ENCODE measurements at places on chromosomes 4 and X.
A peak's percentile ranks its signal among the peaks of the same experiment; 100 is the strongest.

- DNase-seq: no peak
Measured at GRCh38 chr4:148092316-148093014, 349.7 kb downstream of the NR3C2 start.

DNA sequence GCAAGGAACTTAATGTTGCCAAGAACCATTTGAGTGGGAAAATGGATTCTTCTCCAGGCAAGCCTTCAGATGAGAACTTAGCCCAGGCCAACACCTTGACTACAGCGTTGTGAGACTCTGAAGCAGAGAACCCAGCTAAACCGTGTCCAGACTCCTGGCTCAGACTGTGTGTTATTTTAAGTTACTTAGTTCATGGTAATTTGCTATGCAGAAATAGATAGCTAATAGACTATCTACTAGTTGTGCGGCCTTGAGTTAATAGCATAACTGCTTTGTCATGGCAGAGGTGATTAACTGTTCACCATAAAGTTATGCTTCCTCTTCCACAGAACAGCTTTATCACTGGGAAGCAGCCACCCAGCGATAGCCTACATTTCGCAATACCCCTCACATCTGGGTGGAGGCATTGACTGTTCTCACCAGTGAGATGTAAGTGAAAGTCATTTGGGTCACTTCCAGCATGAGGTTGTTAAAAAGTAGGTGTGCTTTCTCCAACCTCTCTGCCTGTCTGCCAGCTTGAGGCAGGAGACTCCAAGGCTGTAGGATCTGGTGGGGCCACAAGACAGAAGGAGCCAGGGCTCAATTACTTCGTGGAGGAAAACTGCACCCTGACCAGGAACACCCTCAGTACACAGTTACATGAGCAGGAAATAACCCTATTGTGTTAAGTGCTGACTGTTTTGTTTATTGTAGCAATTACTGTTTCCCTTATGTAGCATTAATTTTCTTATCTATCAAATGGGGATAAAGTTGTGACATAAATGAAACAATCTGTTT is 94.2 kb downstream of the GPAT3 start:
- no peak for DNase-seq

GRCh38 chrX:35076061-35076460 is 133.5 kb downstream of the FAM47B start:
- no peak for DNase-seq

DNA sequence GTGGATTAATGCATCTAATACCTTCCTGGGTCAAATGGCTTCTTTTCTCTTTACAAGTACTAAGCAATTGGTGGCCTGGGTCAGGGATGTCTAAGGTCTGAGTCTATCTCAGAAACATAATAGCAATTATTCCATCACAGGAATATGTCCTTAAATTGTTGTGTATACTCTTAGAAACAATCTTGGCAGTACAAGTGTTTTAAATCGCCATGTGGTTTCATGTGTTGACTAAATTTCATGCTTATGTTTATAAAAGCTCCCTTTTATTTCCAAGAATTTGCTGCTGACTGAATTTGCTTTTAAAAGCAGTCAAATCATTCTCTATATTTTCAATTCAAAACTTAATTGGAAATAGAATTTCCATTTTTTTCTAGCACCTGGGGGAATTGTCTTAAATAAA is 125.3 kb upstream of the PACRGL start:
- DNase-seq: no peak

DNA sequence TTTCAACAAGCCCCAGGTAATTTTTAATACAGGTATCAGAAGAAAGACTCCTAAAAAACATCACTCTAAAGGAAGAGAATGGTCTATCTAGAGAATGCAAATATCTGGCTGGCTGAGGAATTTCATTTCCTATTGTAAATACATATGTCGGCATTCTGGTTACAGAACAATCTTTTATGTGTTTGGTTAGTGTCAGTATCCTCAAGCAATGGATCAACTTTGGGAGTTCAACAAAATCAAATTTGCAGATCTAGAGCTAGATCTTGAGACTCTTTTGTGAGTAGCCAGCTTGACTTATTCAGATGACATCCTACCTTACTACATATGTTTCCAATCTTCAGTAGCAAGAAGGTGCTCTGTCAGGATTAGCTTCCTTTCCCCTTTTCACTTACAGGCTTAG is 145.1 kb downstream of the BTC start:
- DNase-seq: no peak

- no peak for DNase-seq
Measured at GRCh38 chrX:87878926-87879325, 361.3 kb downstream of the KLHL4 start.

DNA sequence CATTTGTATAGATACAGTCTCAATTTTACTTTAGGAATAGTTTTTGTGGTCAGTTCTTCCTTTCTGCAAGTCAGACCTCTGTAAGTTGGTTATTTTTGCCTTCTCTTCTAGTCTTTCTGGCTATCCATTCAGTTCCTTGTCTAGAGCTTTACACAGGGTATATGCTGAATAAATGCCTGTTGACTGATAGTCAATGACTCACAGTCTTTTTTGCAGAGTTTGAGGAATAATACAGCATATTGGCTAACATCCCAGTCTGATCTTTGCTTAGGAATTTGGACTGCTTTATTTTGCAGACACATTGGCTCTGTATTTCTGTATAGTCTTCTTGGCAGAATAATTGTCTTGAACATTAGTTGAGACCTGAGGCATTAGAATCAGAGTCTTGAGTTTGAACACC is 132.4 kb downstream of the MAGEC1 start:
- DNase-seq: no peak

DNA sequence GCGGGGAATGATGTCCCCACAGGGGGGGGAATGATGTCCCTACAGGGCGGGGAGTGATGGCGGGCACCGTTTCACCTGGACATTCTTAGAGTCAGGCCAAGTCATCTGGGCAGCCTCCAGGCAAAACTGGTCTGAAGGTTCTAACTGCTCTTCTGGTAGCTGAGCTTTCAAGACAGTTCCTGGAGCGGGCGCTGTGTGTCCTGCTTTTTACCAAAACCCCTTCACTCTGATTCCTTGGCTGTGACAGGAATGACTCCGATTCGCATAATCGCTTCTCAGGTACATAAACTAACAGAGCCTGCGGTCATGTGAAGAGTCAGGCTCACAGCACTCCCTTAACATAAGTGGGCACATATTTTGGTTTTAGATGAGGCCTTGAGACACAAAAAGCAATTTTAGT is 836.0 kb downstream of the TRIML1 start:
- DNase-seq: no peak

DNA sequence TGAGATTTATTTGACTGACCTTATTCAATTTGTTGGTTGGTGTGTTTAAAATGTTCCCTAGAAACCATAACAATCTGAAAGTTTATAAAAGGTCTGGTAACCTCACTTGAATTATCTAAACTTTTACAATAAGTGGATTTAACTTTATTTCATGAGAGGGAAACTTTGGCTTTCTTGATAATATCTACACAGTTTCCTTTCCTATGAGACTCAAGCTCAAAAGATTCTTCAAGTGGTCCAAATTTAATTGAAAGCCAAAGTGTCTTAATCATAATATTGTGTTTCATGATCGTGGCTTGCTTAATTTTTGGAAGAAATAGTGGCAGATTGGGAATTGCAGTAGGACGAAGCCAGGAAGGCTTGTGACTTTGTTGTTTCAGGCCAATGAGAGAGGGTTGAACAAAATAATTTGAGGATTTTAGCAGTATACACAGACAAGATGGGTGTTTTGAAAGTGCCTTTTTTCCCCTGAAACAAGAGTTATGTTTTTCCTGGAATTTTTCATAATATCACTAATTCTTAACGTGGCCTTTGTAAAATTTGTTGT is 55.0 kb downstream of the PHEX start:
- DNase-seq: no peak

DNA sequence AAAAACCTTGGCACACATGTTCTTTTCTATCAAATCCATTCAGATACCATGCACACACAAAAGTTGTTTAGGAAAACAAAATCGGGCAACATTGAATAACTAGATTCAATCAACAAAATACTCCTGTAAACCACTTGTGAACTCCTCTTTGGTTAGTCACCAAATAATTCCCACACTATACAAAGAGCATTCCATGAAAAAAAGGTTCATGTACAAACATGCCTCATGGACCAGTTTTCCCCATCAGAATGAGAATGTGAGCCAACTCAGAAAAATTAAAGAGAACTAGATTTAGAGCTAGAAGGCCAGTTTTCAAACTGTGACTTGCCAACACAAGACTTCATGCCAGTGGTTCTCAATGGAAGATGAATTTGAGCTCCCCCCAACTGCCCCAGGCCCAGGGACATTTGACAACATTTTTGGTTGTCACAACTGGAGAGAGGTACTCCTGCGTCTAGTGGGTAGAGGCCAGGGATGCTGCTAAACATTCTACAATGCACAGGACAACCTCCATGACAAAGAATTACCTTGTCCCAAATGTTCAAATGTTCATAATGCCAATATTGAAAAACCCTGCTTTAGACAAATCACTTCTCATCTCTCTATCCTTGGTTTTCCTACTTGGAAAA is 55.4 kb downstream of the GPC3 start:
- no peak for DNase-seq

GRCh38 chr4:24010994-24011393 is 121.1 kb upstream of the PPARGC1A start:
- DNase-seq: no peak

- DNase-seq: no peak
Measured at GRCh38 chr4:168491563-168491962, 5.3 kb upstream of the PALLD start.

DNA sequence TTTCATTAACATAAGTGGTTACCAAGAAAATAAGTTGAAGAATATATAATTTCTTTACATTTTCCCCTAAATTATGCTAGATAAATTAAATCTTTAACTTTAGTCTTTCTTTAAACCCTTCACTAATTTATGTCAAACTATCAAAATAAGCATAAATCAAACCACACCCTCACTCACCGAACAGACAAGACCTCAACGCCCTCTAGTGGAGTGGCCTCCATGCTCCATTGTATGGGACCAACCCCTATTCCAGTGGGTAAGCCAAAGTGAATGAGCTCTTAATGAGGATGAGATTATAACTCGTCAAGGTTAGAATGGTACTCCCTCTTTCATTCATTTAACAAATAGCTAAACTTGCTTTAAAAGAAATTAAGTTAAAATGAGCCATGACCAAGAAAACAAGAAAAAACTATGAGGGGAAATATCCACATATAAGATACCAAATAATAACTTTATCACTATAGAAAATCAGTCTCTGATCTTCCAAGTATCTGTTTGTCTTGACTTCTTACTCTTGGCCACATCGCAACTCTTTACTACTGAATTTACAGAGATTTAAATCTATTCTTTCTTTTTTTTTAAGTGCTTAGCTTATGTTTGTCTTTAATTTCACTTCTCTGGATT is 15.6 kb upstream of the BBS12 start:
- peak; percentile 69 for DNase-seq
